ENCODE measurements at places on chromosomes 13 and 19.

DNA sequence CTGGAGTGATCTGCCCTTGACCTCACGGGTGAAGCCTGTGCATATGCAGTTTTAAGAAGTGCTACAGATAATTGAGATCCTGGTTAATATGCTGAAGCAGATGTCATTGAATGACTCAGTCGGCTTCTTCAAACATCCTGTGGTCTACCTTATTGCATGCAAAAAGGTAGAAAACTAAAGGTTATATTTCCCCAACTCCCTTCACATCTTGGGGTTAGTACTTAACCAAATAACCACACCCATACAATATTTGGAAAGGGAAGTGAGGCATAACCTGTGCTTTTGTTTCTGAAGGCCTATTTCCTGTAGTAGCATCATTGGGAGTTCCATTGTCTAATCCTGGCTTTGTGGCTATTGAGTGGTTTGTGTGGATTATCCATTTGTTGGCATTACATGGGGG is 58.3 kb downstream of the RAP2A start:
- DNase-seq, result no peak

DNA sequence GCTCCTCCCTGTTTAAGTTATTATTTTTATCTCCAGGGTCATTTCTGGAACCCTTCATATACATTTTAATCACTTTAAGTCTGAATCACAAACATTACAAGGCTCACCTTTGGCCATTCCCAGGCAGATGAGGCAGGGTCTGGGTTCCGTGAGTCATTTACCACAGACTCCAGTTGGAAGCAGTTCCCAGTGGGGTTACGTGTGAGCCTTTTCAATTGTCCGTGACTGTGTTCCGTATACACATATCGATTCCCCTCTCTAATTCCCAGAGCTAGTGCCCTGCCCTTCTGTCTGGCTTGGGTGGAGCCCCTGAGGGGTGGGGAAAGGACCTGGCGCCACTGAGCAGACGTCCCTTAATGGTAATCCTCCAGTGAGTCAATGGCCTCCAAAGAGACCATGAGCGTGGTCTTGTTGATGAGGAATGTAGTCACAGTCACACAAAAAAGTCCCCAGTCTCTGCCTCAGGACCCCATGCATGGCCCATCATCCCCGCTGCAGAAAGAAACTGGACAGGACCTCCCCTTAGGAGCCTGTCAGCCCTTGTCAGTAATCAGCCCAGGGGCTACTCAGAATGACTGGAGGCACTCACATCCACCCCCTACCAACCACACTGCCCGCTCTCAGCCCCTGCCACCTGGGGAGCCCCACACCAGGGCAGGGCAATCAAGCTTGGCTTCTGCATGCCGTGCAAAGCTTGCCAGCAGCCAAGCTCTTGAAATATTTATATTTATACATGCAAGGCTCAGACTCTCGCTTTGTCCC is 144.4 kb downstream of the ZIC5 start:
- DNase-seq, result no peak

DNA sequence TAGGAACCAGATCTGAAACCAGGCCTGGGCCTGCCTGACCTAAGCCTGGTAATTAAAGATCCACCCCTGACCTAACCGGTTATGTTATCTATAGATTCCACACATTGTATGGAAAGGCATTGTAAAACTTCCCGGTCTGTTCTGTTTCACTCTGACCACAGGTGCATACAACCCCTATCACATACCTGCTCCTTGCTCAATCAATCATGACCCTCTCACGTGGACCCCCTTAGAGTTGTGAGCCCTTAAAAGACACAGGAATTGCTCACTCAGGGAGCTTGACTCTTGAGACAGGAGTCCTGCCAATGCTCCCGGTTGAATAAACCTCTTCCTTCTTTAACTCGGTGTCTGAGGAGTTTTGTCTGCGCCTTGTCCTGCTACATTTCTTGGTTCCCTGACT is 27.3 kb upstream of the ZNF562 start:
- DNase-seq, result no peak

GRCh38 chr19:46648961-46649960 is 11.7 kb downstream of the DACT3 start:
- DNase-seq, result no peak

- DNase-seq, result no peak
Observed at GRCh38 chr13:38417241-38417640, 67.6 kb downstream of the UFM1 start.

DNA sequence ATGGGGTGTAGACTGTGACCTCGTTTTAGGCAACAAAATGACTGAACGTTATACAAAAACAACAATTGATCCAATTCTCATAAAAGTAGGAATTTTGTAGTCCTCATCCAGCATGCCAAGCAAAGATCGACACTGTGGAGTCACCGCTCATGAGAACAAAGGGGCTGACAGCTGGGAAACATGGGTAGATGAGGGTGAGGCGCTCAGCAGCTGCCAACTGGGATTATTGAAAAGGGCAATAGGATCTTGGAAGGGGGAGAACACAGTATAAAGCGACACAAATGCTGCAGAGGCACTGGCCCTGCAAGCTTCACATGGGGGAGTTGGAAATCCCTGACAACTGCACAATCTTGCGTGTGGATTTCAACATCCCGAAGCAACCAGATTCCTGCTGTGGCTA is 5.4 kb upstream of the ZNF765 start:
- no peak for DNase-seq

DNA sequence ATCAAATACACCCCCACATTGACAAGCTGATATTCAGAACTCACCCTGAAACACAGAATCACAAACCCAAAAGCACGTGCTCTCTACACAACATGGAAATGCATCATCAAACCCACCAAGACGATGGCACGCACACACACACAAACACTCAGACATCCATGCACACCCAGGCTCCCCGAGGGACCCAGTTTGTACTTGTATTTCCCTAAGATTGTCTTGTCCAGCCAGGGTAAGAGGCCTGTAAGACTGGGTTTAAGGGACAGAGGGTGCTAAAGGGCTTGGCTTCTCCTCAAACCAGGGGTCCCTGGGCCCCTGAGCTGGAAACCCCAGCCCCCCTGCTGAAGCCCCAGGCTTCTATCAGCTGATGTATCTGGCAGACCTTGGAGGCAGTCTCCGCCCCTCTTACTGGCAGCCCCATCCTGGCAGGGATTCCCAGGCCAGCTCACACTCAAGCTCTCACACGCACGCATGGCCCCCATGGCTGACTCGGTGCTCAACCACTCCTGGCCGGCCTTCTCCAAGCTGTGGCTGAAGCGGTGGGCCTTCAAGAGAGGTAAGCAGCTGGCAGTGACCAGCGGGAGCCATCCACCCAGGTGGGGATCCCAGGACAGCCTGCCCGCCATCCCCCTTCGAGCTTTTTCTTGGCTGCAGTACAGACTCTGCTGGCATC is 6.5 kb downstream of the ARHGEF18 start:
- no peak for DNase-seq

DNA sequence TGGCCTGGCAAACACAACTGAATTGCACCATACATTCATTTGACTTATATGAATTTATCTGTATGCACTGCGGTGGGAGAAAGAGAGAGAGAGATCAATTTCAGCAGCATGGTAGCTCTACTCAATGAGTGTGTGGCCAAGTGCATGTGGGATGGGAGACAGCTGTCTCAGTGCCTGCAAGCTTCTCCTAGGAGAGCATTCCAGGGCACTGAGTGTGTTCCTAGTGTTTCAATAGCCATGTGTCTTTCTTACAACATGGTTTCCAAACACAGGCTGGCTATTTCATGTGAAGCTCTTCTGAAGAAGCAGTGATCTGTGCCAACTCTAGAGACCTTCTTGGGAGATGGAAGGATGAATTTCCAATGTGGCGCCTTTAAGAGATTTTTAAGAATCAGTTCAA is 43.5 kb downstream of the NEK5 start:
- DNase-seq, result no peak

- DNase-seq, result no peak
Observed at GRCh38 chr19:31166206-31166605, 183.0 kb downstream of the TSHZ3 start.

- DNase-seq, result no peak
Observed at GRCh38 chr19:4660181-4660791, 9.9 kb downstream of the MYDGF start.

GRCh38 chr13:109605846-109606245 is 180.5 kb downstream of the IRS2 start:
- no peak for DNase-seq

DNA sequence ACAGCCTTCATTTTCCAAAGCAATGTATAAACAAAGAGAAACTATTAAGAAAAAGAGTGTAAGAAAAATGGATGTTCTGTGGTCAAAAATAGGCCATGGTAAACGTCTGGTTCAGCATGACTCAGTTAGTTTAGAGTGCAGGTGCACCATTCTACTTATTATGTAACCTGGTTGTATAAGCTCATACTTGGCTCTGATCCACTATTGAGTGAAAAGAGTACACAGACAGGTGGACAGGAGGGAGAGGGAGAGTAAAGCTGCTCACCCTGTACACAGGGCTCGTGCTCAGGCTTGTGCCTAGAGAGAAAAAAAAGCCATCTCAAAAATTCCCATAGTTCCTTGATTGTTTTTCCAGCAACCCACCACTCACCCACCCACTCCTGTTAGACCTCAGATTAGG is 85.8 kb upstream of the ZNF91 start:
- DNase-seq, result no peak

DNA sequence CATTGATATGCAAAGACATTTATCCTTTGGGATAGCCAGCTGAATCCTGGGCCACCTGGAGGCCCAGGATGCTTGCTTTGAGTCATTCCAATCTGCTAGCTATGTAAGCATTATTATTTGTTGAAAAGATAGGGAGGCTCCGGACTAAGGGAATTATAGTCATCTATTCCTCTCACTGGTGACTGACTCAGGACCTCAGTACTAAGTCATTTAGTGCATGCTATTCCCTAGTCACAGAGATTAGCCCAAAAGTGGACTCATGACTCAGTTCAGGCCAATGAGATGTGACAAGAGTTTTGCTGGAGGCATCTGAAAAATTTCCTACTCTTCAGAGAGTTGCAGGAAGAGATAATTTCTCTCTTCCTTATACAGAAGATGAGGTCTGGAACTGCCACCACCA is 67.9 kb upstream of the ITM2B start:
- DNase-seq, result no peak

DNA sequence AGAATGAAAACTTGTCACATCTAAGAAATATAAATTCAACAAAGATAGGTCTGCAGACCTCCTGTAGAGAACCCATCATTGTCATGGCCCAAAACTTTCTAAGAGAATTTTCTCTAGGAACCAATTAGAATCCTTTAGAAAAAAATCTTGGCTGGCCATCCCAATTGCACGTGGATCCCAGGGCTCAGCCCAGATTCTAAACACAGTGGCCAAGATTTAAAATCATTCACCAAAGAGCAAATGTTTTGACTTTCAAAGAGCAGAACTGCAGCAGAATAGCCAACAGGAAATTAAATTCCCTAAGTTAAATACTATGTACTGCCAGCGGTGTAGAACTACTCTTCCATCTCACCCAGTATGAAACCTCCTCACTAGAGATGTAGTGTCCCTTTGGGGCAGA is 21.3 kb downstream of the IPO5 start:
- no peak for DNase-seq

DNA sequence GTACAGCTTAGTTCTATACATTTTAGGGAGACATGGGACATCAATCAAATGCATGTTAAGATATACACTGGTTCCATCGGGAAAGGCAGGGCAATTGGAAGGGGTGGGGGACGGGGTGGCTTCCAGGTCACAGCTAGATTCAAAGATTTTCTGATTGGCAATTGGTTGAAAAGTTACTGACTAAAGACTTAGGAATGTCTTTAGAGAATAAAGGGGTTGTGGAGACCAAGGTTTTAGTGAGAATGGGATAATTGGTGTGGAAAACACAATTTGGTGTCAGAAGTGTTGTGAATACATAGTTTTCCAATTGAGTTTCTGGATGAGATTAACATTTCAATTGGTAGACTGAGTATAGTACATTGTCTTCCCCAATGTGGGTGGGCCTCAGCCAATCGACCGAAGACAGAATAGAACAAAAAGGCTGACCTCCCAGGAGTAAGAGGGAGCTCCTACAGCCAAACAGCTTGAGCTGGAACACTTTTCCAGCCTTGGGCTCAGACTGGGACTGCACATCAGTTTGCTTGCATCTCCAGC is 988 bp upstream of the CCDC169 start:
- DNase-seq, result no peak
